Stimulated activated CD8-positive, alpha-beta memory T cell treated with anti-CD3 and anti-CD28 coated beads, Interleukin-4, amount 100 ng/mL, for 4 hours (primary cell): ENCODE measurements at places on chromosomes 13 and 19.

DNA sequence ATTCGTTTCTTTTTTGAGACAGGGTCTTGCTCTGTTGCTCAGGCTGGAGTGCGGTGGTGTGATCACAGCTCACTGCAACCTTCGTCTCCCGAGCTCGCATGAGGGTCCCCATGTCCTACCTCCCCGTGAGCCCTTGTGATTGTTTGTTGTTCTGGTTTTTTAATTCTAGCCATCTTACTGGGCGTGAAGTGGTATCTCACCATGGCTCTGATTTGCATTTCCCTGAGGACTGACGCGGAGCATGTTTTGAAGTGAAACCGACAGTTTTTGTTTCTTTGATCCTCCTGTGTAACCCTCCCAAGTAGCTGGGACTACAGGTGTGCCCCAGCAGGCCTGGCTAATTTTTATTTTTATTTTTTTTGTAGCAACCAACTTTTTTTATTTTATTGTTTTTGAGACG lies 21.7 kb downstream of the GNG7 start:
- DNase-seq, result no peak

GRCh38 chr19:46299004-46299509 lies 2.2 kb downstream of the HIF3A start:
- DNase-seq, result no peak

- no peak for DNase-seq
Measured at GRCh38 chr19:54141356-54141755, 3.8 kb downstream of the CNOT3 start.

DNA sequence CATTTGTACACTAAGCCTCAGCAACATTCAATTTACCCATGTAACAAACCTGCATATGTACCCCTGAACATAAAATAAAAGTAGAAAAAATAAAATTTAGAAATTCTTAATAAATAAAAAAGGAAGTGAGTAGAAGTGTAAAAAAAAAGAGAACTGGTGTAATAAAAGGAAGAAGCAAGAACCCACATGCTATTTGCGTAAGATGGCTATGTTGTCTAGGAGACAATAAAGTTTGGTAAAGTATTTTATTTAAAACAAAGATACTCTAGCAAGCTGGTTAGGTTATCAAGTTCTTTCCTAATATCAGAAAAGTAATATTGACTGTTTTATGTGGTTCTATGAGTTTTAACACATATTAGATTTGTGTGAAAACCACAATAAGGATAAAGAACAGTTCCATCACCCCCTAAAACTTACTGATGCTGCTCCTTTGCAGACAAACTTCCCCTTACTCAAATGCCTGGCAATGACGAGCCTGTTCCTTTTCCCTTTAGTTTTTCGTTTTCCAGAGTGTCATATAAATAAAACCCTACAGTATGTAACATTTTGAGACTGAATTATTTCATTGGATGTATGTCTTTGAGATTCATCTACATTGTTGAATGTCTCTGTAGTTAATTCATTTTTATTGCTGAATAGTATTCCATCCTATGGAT lies 98.9 kb downstream of the TNFSF13B start:
- no peak for DNase-seq

GRCh38 chr19:3766520-3766919 lies 4.0 kb downstream of the MRPL54 start:
- no peak for DNase-seq

GRCh38 chr19:17346109-17346671 lies 8.8 kb downstream of the GTPBP3 start:
- DNase-seq, result peak; percentile 65

GRCh38 chr13:59890054-59890453 lies 273.7 kb downstream of the DIAPH3 start:
- DNase-seq, result no peak

- DNase-seq, result no peak
Measured at GRCh38 chr13:72141855-72142519, 275.0 kb upstream of the DACH1 start.

DNA sequence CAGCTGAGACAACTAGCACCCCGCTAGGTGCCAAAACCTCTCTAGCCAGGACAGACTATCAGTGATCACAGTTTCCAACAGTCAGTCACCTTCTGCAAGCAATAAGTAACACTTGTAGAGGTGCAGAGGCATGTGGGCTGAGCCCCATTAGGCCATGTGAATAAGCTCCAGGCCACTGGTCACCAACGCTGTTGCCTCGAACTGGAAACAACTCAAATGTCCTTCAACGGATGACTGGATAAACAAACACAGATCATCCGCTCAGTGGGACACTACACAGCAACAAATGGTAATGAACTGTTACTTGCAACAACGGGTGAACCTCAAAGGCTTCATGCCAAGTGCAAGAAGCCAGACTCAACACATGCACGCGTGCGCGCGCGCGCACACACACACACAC lies 27.5 kb upstream of the TMEM160 start:
- DNase-seq, result no peak

DNA sequence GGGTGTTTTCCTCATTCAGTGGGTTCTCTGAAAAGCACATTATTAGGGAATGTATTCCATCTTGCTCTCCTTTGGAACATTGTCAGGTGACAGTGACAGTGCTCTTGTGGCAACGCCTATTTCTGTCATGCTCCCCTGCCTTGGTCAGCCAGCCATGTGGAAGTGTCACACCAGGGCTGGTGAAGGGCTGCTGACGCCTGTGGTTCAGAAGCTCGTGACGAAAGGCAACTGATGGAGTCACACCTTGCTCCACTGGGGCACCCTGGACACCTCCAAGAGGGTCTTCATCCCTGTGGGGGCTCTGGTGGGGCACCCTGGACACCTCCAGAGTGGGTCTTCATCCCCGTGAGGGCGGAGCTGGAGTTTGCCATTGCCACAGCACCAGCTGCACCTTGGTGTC lies 68.9 kb upstream of the GPR183 start:
- no peak for DNase-seq

GRCh38 chr13:99995104-99995588 lies 13.6 kb downstream of the ZIC2 start:
- DNase-seq, result no peak

- DNase-seq, result no peak
Measured at GRCh38 chr13:74201530-74201929, 67.3 kb upstream of the KLF12 start.

DNA sequence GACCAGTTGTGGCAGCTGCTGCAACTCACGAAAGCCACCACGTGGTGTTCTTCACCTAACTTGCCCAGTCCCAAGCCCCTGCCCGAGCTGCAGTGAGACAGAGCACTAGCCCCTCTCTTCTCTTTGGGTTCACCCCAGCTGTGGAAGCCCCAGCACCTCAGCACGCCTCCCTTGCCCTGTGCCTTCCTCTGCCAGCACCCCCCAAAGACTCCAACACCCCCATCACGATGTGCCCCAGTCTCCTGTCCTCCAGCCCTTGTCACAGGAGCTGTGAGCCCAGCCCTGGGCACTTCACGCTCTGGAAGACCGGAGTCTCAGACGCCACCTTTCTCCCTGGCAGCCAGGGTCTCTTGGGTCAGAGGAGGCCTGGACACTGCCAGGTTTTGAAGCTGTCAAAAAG lies 2.2 kb upstream of the ZNF135 start:
- DNase-seq, result no peak

DNA sequence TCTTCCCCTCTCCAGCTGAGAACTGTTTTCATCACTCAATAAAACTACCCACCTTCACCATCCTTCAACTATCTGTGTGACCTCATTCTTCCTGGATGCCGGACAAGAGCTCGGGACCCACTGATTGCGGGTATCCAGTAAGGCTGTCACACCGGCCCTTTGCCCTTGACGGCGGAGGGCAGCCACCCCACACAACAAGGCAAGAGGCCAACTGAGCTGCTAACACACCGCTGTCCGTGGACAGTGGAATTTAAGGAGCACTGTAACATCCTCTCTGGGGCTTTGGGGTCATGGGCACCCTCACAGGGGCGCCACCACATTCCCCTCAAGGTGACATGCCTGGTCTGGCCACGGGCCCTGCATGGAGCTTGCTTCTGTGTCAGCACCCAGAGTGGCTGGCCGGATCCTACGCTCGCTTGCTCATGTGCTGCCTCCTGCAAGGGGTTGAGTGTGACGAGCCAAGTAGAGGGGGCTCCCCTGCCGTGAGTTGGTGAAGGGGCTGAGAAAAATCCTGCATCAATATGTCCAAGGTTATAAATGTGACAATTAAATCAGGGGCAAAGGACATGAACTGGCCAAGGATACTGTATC lies 31.4 kb downstream of the LHFPL6 start:
- DNase-seq, result no peak

DNA sequence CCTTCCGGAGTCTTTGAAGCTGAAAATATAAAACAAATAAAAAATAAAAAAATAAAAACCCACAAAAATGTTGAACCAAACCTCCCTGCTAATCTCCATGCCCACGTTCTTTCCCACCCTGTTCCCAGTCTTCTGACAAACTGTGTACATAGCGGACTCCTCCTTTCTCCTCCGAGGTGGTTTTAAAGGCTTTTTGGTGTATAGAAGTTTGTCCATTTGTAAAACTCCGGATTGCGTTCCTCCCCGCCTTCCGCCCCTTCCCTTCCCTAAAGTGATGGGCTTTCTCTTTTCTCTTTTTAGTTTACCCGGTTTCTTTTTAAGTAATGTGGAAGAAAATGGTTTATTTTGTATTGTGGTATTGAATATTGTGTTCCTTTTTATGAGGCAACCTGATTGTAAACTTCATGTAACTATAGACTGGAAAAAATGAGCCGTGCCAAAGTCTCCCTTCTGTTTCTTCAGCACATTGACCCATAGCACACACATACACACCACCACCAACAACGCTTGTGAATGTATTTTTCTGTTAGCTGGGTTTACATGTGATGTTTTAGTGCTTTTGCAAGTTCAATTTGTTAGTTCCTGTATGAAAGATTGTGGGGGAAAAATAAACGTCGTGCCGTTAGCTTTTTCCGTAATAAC lies 4.4 kb downstream of the ZIC2 start:
- DNase-seq, result no peak

DNA sequence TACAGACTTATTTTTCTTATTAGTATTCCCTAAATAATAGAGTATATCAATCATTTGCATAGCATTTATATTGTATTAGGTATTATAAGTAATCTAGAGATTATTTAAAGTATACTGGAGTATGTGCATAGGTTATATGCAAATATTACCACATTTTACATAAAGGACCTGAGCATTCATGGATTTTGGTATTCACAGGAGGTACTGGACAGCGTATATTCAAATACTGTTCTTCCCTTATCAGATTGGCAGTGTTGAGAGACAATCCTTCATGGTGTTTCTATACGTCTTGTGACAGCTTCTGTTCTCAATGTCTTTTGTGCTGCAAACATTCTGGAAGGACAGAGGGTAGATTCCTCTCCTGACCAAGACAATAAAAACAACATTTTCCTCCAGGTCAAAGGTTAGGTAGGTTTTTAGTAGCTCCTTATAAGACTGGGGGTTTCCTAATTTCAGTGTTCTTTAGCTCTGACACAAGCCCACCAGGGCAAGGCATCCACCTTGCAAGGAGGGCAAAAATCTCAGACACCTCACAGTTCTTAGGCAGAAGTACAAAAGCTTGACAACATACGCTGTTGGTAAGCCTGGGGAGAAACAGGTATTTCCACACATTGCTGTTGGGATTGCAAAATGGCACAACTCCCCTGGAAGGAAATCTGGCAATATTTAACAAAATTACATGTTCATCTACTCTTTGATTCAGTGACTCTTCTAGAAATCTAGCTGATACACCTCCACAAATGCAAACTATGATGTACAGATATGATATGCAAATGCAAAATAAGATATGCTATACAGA lies 20.6 kb upstream of the PCCA start:
- no peak for DNase-seq

DNA sequence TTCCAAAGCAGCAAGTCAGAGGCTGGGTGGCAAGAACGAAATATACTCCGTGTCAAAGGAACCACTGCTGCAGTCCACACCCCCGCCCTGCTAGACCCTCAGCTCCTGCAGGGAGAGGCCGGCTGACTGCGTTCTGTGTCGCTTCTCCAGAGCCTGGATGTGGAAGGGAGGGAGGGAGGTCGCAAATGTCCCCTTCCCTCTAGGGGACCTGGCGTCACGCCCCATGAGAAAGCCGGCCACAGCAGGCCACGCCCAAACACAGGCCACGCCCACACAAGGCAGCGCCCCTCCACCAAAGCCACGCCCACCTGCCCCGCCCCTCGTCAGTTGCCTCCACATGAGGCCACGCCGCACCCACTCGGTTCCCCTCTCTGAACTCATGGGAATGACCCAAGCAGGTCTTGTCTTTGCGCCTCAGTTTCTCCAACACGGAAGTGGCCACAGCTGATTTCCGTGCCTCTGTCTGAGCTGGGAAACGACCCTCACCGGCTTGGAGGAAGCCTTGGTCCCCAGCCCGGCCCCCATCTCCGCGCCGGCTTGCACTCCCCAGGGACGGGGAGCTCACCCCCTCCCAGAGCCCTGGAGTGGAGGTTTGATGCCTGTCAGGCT lies 38.4 kb upstream of the TCF3 start:
- no peak for DNase-seq

- no peak for DNase-seq
Measured at GRCh38 chr19:10685210-10685609, 16.0 kb upstream of the QTRT1 start.

DNA sequence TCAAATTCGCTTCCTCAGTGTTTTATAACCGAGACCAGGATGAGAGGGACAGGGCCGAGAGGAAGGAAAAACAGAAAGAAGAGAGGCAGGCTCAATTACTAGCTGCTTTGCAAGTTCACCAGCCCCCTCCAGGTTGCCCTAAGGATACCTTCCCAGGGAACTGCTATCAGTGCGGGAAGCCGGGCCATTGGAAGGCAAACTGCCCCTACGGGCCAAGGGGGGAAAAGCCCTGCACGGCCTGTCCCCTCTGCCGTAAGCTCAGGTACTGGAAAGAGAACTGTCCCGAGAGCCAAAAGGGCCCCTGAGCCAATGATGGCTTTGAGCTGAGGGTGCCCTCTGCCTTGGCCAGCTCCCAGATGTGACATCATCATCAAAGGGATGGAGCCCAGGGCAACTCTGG lies 3.2 kb upstream of the ERVV-1 start:
- DNase-seq, result no peak

- DNase-seq, result no peak
Measured at GRCh38 chr13:78096221-78096620, 177.6 kb upstream of the EDNRB start.

DNA sequence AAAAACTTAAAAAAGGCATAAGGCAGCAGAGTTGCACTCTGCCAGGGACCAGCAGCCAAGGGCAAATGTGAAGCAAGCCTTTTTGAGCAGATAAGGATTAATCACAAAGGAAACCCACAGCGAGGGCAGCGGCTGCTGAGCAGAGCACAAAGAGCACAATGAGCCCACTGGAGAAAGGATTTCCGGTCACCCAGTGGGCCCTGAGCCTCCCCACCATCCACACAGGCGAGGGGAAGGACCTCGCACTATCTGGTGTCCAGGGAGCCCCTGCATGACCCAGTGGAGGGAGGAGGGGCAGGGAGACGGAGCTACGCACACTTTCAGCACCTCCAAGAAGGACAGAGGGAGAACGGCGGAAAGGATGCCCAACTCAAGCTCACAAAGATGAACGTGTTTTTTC lies 40.0 kb downstream of the COL4A1 start:
- DNase-seq, result no peak

- DNase-seq, result no peak
Measured at GRCh38 chr19:6279620-6279930, 200 bp downstream of the MLLT1 start.

- no peak for DNase-seq
Measured at GRCh38 chr13:49652355-49653305, 24.3 kb downstream of the ARL11 start.

GRCh38 chr19:51595190-51596175 lies 24.4 kb downstream of the ZNF175 start:
- DNase-seq, result no peak

- no peak for DNase-seq
Measured at GRCh38 chr13:67493835-67494234, 263.7 kb upstream of the PCDH9 start.
